ENCODE measurements at places on chromosomes 16 and 17.

- no peak for DNase-seq
Observed at GRCh38 chr17:78278139-78278741, 46.8 kb downstream of the TMEM235 start.

DNA sequence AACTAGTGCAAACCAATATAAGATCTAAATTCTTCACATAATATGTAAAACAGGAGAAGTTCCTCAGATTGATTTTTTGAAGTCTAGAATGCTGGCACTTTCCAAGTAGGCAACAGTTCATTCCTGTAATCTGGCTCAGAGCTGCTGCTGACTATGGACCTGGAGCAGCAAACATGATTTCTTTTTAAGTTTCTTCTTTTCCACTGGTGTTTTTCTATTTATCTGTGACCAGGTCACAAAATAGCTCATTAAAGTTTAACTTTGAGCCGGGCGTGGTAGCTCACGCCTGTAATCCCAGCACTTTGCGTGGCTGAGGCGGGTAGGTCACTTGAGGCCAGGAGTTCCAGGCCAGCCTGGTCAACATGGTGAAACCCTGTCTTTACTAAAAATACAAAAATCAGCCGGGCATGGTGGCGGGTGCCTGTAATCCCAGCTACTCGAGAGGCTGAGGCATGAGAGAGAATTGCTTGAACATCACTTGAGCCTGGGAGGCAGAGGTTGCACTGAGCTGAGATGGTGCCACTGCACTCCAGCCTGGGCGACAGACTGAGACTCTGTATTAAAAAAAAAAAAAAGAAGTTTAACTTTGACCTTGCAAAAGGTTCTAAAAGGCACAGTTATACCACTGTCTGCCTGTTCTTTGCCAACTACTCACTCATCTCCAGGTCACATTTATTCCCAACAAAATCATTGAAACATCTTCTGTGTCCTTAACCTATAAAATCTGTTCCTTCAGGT is 29.4 kb upstream of the SLC13A2 start:
- no peak for DNase-seq

GRCh38 chr16:11181899-11182279 is 74.1 kb downstream of the SOCS1 start:
- no peak for DNase-seq

DNA sequence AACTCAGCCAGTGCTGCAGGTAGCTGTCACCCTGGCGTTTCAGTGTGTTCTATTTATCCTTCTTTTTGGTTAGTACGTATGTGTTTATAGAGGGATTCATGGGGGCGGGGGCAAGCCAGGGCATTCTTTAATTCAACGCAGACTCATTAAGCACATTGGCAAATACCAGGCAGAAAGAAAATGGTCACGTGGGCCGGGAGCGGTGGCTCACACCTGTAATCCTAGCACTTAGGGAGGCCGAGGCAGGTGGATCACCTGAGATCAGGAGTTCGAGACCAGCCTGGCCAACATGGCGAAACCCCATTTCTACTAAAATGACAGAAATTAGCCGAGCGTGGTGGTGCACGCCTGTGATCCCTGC is 69.1 kb downstream of the HAPSTR1 start:
- DNase-seq: no peak

- no peak for DNase-seq
Observed at GRCh38 chr17:34651402-34651811, 72.0 kb downstream of the TMEM132E start.

DNA sequence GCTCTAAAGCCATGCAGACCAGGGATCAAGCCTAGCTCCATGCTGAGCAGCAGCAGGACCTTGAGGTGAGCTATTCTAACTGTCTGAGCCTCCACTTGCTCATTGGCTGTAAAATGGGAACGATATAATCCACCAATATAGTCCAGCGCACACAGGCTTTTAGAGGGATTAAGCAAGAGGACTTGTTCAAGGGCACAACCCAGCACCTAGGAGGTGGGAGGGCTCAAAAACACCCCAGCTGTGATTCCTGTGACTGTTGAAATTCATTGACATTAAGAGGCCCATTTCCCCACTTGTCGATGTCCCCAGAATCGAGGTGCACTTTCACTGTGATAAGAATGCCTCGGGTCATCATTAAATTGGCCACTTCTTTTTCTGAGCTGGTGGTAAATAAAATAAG is 4.1 kb downstream of the USH1G start:
- no peak for DNase-seq

- DNase-seq: no peak
Observed at GRCh38 chr17:61467416-61468262, 15.4 kb downstream of the TBX4 start.

- no peak for DNase-seq
Observed at GRCh38 chr17:57341611-57342540, 85.6 kb downstream of the MSI2 start.

DNA sequence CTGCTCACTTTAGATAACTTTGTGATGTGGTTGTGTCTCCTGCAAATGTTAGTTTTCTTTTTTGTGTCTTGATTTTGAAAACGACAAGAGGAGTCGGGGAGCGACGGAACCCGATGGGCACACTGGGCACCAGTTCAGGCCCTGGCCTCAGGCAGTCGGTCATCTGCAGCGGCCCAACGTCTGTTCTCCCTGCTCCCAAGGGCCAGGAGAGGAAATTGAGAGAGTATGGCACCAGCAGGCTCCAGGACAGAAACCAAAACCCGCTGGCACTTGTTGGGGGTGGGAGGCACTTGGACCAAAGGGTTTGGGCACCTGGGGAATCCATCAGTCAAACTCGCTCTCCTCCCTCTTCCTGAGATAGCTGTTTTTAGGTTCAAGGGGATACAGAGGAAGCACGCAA is 17.2 kb downstream of the RBFOX3 start:
- no peak for DNase-seq

DNA sequence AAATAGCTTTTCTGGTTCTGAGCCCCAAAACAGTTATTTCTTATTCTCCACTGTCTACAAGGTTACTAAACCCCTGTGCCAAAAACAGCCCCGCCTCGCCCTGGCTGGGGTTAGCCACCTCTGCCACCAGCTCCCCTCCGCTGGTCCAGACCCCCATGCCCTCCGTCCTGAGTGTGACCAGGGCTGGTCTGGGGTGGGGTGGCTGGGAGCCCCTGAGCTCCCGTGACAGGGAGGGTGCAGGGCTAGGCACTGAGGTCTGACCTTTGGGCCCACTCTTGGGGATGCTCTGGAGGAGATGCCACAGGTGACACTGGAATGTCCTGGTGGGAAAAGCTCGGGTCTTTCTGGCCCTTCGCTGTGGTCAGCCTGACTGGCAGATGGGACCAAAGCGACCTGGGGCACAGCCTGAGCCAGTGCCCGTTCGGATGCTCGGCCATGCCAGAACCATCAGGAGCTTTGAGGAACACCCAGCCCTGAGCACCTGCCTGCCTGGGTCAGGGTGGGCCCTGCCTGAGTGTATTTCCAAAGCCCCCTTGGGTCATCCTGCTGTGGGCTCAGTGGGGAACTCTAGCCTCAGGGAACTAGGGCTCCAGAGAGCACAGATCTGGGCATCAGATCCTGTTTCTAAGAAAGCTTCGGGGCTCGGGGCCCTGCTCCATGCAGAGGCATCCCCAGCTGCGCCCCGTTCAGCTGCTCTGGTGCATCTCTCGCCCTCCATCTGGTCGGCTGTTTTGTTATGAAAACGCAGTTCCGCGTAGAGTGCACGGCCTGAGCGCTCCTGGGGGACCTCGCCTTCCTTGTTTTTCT is 72.1 kb upstream of the GNG13 start:
- DNase-seq: no peak

GRCh38 chr16:12781777-12782176 is 21.9 kb downstream of the CPPED1 start:
- DNase-seq: no peak

DNA sequence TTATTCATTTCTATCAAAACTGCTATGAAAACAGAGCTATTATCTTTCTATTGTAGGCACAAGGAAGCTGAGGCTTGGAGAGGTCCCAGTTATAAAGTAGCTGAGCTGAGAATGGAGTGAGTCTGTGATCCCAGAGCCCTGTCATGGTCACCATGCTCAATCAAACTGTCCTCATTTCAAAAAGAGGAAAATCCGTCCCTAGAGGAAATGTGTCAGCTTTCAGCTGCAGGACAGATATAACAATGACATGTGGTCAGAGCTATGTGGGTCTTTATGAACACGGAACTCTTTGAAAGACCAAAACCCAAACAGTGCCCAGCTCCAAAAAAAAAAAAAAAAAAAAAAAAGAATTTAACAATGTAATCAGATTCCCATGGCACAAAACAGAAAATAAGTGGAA is 266.1 kb downstream of the XYLT1 start:
- DNase-seq: no peak

DNA sequence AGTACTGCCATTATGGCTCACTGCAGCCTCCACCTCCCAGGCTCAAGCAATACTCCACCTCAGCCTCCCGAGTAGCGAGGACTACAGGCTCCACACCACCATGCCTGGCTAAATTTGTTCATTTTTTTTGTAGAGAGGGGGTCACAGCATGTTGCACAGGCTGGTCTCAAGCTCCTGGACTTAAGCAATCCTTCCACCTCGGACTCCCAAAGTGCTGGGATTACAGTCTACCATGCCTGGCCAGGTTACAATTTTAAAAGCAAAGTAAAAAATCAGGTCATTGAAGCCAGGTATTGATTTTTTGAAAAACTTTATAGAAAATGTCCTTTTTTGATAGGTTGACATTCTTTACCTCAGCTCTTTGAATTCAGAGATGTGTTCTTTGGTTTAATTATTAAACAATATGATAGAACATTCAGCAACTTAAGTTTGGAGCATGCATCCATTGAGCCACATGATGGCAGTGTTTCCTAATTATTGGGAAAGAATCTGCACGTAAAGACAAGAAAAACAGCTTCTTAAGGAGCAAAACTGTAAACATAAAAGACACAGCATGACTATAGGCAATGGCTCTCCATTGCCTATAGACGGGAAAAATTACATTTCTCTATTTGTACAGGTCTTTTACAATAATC is 1.7 kb upstream of the SLC16A11 start:
- DNase-seq: no peak

- DNase-seq: no peak
Observed at GRCh38 chr17:6474906-6475305, 30.7 kb downstream of the PIMREG start.

GRCh38 chr16:84531671-84532111 is 27.2 kb upstream of the MEAK7 start:
- no peak for DNase-seq

DNA sequence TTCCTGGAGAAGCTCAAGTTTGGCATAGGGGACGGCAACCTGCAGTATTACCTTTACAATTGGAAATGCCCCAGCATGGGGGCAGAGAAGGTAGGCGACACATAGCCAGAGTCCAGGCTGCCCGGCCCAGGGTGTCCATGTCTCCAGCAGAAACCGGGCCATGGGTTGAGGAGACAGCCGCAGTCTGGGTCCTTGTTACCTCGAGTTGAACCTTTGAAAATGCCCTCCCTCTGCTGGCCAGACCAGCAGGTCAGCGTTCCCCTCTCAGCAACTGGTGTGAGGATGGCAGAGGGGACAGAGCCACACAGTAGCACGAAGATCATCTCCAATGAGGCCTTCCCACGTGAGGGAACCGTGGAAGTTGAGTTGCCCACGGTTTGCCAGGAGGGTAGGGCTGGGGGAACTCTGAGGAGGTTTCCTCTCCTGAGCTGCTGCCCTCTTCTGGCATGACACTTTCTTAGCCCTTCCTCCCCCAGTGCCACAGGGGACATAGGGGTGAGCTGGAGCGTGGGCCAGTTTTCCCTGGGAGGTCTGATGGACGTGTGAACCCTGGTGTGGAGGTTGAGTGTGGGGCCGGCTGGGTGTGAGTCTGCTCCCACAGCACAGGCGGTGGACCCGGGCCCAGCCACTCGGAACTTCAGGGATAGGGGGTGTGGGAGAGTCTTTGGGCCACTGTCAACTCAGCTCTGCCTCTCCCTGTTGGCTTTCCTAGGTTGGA is 27.2 kb downstream of the PLCD3 start:
- DNase-seq: no peak
